Tibial nerve (tissue), 4 donors: ENCODE measurements at places on chromosomes 13 and 19. TPM values are rescaled to one million over a fixed set of nuclear protein-coding genes. Genes with fewer than 3 reads are reported as not detected.

The TECR gene
- 55.1 TPM for total RNA-seq

The ZNF266 gene
- total RNA-seq: 38.4 TPM

The PDE4C gene
- total RNA-seq: 0.59 TPM

The LONP1 gene
- total RNA-seq: 116 TPM

The NLRP12 gene
- 0.66 TPM for total RNA-seq

- H3K36me3 ChIP-seq: no peaks in the 10 kb centered on the region
- no peak overlapping the region for H3K4me3 ChIP-seq
- no peak overlapping the region for H3K27ac ChIP-seq
- no peak for DNase-seq
Measured at GRCh38 chr19:48945415-48945814, 9.3 kb upstream of the BAX start.

GRCh38 chr19:12828494-12828893 lies 5.9 kb downstream of the RTBDN start:
- no peak for DNase-seq
- H3K4me1 ChIP-seq: peaks cover 6% of the 10 kb centered on the region
- no peaks in the 10 kb centered on the region for H3K36me3 ChIP-seq
- peaks cover 99% of the 10 kb centered on the region for H3K27me3 ChIP-seq

DNA sequence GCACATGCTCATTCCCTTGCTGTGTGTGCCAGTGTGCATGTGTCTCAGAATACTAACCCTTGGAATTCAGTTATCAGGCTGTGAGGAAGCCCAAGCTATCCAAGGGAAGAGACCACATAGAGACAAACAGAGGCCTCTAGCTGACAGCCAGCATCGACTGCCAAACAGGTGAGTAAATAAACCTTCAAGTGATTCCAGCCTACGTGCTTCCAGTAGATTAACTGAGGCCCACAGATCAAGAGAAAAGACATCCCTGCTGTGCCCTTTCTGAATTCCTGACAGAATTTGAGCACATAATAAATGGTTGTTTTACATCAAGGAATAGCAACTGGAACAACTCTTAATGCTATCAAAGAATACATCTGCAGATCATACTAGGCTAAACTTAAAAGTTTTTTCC lies 17.5 kb downstream of the ZC3H13 start:
- no peak overlapping the region for H3K27ac ChIP-seq
- H3K36me3 ChIP-seq: peaks cover 64% of the 10 kb centered on the region
- no peak for DNase-seq
- H3K4me3 ChIP-seq: no peak overlapping the region
- no peaks in the 10 kb centered on the region for H3K4me1 ChIP-seq
- H3K27me3 ChIP-seq: no peaks in the 10 kb centered on the region

DNA sequence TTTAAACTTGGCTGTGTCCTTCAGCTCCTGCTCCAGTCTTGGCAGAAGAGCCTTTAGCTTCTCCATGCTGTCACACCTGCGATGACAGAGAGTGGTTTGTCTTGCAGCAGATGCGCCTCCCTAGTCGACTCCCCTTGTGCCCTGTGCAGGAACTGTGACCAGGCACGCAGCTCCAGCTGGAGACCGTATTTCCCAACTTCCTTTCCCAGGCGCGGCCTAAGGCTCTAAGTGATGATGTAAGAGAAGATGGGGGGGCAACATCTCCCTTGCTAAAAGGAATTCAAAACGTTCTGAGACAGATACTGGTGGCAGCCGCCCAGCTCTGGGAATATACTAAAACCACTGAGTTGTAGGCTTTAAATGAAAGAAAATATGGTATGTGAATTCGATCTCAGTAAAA lies 16.3 kb downstream of the DCUN1D2 start:
- H3K4me3 ChIP-seq: no peak overlapping the region
- no peak overlapping the region for H3K27ac ChIP-seq
- DNase-seq: no peak
- no peaks in the 10 kb centered on the region for H3K27me3 ChIP-seq
- H3K36me3 ChIP-seq: peaks cover 83% of the 10 kb centered on the region

GRCh38 chr19:34725400-34725799 lies 8.6 kb upstream of the ZNF181 start:
- no peak overlapping the region for H3K27ac ChIP-seq
- no peaks in the 10 kb centered on the region for H3K36me3 ChIP-seq
- no peak overlapping the region for H3K4me3 ChIP-seq

GRCh38 chr19:44664976-44665375 lies 6.3 kb upstream of the CEACAM19 start:
- no peaks in the 10 kb centered on the region for H3K4me1 ChIP-seq
- H3K27ac ChIP-seq: no peak overlapping the region
- no peak overlapping the region for H3K4me3 ChIP-seq
- H3K27me3 ChIP-seq: no peaks in the 10 kb centered on the region
- H3K36me3 ChIP-seq: no peaks in the 10 kb centered on the region

- no peaks in the 10 kb centered on the region for H3K36me3 ChIP-seq
- no peak overlapping the region for H3K27ac ChIP-seq
- H3K4me3 ChIP-seq: no peak overlapping the region
Measured at GRCh38 chr13:92320323-92320722, 906.3 kb upstream of the GPC6 start.

GRCh38 chr13:39284801-39285388 lies 246.6 kb downstream of the NHLRC3 start:
- no peaks in the 10 kb centered on the region for H3K4me1 ChIP-seq
- no peak overlapping the region for H3K4me3 ChIP-seq
- no peak for DNase-seq
- H3K27me3 ChIP-seq: no peaks in the 10 kb centered on the region
- no peak overlapping the region for H3K27ac ChIP-seq
- H3K36me3 ChIP-seq: no peaks in the 10 kb centered on the region

DNA sequence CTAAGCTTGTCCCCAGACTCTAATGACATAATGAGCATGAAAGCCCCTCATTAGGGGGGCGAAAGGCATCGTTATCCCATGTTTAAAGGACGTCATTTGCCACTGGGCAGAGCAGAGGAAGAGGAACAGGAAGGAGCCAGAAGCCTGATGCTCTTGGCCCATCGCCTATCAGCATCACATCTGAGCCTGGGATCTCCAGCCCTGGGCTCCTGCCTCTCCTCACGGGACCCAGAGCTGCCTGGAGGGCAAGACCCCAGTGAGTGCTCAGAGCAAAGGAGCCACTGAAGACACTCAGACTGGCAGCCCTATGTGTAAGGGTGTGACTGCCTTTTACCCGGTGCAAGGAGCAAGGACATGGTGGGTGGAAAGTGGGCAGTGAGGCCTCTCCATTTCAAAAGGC lies 115.0 kb upstream of the ZNF507 start:
- H3K27me3 ChIP-seq: no peaks in the 10 kb centered on the region
- H3K27ac ChIP-seq: no peak overlapping the region
- DNase-seq: no peak
- no peaks in the 10 kb centered on the region for H3K4me1 ChIP-seq
- no peaks in the 10 kb centered on the region for H3K36me3 ChIP-seq
